ENCODE measurements at places on chromosomes 13 and 19.

- DNase-seq = no peak
Observed at GRCh38 chr13:113852536-113853517, 11.0 kb downstream of the GAS6 start.

DNA sequence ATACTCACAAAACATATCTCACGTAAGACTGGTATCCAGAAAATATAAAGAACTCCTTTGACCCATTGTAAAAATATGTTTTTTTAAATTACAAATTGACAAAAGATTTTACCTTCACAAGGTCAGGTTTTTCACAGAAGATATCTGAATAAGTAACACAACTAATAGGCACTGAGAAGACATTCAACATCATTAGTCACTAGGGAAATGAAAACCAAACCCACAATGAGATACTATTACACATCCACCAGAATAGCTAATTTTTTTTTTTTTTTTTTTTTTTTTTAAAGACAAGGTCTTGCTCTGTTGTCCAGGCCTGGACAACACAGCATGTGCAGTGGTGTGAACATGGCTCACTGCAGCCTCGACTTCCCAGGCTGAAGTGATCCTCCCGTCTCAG lies 157.5 kb downstream of the MIPEP start:
- DNase-seq = no peak

DNA sequence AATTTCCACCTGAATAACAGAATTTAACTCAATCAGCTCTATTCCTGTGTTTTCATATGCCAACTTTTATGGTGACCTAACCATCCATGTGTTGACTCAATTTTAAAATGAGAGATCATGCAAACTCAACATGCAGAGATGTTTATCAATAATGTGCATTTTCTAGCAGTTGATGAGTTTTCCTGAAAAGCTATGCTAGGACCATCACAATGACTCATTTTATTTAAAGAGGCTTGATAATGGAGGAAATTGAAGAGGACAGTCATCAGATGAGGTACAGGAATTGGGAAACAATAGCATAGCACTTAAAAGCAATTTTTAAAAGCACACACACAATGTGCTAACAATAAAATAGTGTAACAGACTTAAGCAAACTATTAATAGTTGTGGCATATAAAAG lies 127.1 kb downstream of the VWA8 start:
- DNase-seq = no peak

DNA sequence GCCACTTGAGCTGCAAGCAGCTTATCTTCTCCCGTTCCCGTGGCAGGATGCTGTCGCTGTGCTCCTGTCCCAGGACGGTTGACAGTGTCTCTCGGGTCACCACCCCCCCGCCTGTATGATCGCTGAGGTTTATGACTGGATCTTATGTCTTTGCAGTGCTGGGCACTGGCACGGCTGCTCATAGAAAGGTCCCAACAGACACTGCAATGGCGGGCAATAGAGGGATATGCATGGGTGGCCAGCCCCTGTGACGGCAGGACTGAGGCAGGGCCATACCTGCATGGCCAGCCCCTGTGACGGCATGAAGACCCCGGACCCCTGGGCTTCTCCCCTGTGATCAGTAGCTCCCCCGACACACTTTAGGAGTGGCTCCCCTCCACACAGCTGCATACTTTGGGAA lies 307.2 kb downstream of the TEX29 start:
- no peak for DNase-seq

GRCh38 chr19:18282021-18282787 lies 782 bp upstream of the JUND start:
- peak; percentile 86 for DNase-seq

- no peak for DNase-seq
Observed at GRCh38 chr19:53646144-53646543, 14.3 kb downstream of the DPRX start.

DNA sequence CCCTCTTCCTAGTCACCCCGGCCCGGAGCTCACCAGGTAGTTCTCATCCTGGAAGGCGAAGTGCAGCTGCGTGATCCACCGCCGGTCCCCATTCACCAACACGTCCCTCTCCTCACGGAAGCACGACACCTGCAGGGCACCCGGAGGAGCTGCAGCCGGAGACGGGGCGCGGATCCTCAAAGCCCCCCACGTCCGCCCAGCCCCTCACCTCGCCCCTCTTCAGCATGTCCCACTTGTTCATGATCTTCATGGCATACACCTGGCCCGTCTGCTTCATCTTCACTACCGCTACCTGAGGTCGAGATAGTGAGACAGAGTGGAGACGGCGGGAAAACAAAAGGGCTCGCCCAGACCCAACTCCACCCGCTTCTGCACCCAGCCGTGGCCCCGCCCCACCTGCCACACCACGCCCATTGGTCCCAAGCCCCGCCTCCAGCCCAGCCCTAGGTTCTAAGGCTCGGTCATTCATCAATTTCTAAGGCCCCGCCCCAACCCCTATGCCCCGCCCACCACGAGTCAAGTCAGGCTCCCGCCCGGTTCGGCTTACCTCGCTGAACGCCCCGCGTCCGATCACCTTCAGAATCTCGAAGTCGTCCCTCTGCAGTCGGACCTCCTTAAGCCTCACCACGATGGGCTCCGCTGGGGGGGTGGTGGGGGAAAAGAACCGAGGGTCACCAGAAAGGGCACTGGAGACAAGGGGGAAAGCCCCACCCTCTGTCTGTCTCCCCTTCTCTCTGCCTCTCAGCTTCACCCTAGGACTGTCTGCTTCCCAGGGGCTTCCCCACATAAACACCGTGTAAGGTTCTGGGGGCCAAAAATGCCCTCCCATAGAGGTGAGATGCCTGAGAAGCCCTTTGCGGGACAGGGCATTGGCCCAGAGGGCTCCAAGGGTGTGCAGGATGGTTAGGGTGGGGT lies 2.8 kb downstream of the DMPK start:
- DNase-seq = peak; percentile 84

DNA sequence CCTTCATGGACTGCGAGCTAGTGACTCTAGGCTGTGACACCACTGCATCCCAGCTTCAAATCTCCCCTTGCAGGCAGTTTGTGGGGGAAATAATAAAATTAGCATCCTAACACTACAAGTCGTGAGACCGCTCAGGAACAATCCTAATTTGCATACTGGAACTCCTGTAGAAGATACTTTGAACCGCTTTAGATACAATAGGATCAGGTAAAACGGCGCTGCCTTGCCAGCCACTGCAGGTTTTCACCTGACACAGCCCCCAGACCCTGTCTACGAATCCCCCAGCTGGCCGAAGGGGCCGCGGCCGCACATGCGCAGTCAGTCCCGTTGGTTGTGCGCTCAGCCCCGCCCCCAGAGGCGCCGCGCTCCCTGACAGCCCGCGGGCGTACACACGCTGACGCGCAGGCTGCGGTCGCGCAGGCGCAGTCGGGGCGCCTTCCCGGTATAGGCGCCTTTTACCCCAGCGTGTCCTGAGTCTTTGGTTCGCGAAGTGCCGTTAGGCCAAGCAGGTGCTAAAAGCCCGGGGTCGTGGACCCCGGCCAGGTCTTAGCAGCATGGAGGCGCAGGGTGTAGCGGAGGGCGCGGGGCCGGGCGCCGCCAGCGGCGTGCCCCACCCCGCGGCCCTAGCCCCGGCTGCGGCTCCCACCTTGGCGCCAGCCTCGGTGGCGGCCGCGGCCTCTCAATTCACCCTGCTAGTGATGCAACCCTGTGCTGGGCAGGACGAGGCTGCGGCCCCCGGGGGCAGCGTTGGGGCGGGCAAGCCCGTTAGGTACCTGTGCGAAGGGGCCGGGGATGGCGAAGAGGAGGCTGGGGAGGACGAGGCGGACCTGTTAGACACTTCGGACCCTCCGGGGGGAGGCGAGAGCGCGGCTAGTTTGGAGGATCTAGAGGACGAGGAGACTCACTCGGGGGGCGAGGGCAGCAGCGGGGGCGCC lies at the start of gene RFXAP:
TSS of gene RFXAP (plus strand) at position 419 of the 935 bp plus-strand sequence. CDS start at position 555, 136 bp downstream.
- DNase-seq = peak; percentile 89

DNA sequence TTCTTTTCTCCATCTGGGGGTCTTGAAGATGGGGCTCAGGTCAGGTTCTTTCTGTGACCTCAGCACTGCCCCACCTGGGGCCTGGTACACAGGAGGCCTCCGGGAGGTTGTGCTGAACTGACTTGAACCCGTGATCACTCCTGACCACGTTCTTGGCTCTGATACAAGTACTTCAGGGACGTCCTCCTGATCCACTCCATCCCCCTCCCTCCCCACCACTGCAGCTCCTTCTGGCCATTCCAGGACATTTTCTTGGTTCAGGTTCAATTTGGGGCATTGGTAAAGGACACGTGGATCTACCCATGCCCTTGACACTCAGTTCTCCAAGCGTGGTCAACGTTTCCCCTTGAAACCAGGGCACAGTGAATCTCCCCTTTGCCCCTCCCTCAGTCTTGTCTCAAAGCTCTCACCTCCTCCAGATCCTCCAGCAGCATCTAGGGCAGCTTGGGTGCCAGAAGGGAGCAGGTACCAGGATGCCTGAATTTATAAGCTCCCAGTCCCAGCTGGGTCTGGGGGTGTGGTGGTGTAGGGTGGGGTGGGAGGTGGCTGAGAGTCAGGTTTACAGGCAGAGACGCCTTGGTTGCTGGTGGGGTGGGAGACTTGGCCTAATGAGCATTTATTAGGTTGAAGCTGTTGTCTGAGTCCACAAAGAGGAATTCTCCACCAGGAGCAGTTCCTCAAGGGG lies at the start of gene KLK15:
TSS of gene KLK15 (minus strand) at position 458 of the 685 bp plus-strand sequence. CDS start 2,082 bp downstream, outside the sequence.
- DNase-seq = no peak

DNA sequence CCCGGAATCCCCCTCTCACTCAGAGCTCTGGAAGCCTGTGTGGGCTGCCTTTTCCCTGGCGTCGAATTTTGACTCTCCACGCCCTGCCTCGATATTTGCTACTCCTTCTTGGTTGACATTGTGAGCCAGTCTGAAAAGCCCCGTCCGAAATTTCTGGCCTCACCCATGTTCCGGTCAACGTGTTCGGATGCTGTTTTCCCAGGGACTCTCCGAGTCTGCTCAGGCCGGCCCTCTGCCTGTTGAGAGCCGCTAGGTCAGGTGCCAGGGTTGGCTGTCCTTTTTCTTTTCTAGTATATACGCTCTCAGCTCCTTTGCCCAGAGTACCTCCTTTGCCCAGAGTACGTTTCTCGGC lies 6.8 kb upstream of the DGKH start:
- peak; percentile 30 for DNase-seq

GRCh38 chr13:44212633-44213396 lies 160.8 kb upstream of the SERP2 start:
- no peak for DNase-seq

DNA sequence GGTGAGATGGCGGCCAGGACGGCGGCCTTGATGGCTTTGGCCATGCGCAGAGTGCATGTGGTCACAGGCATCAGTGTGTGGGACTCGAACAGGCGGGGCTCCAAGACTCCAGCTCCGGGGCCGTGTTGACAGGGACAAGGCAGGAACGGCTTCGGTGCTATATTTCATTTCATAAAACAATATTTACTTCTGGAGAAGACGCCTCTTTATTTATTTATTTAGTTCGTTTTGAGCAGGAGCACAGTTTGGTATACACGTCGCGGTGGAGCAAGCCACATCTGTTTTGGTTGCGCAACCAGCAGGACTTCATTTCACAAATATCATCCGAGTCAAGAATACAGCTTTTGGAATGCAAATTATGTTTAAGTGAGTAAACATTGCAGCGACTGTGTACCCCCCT lies 166.7 kb upstream of the TSHZ3 start:
- DNase-seq = no peak

DNA sequence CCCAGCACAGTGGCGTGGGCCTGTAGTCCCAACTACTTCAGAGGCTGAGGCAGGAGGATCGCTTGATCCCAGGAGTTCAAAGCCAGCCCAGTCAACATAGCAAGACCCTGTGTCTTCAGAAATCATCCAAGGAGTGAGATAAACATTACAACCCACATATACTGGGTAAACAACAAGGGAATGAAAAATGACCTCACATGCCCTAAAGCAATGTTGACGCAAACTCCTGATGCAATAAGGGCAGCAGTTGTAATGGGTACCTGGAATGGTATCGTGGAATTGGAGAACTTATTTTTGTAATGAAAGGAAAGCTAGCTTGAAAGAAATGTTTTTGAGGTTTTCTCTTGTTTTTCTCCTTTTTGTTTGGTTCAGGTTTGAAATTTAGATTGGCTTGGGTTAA lies 24.5 kb upstream of the LGALS16 start:
- DNase-seq = no peak

GRCh38 chr19:51207747-51208146 lies 17.1 kb upstream of the CD33 start:
- DNase-seq = no peak

DNA sequence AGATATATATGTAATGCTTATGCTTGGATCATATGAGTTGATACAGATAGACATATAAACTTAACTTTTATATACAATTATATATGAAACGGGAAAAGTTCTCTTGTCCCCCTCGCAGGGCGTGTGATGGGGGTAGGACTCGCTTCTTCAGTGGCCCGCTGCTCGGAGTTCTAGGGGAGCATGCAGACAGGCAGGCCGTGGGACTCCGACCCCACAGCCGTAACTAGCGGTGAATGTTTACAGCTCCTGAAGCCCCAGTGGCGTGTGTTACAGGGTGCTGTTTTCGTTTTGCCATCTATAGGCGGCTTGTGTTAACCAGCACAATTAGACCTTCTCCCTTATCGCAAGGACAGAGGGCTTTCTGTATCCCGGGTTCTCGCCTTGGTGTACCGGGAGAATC lies 1899.8 kb downstream of the PCDH9 start:
- no peak for DNase-seq

DNA sequence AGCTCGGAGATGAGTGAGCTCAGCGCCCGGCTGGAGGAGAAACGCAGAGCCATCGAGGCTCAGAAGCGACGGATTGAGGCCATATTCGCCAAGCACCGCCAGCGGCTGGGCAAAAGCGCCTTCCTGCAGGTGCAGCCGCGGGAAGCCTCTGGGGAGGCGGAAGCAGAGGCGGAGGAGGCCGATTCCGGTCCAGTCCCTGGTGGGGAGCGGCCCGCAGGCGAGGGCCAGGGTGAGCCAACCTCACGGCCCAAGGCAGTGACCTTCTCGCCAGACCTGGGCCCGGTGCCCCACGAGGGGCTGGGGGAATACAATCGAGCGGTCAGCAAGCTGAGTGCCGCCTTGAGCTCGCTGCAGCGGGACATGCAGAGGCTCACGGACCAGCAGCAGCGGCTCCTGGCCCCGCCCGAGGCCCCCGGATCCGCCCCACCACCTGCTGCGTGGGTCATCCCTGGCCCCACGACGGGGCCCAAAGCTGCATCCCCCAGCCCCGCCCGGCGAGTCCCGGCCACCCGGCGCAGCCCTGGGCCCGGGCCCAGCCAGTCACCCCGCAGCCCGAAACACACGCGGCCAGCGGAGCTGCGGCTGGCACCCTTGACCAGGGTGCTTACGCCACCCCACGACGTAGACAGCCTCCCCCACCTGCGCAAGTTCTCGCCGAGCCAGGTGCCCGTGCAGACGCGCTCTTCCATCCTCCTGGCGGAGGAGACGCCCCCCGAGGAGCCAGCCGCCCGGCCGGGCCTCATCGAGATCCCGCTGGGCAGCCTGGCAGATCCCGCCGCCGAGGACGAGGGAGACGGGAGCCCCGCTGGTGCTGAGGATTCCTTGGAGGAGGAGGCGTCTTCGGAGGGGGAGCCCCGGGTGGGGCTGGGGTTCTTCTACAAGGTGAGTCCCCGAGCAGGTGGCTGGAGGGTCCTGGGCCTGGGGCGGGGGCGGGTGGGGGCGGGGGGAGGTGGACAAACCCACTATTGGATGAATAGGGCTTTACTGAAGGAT lies 16.8 kb downstream of the XAB2 start:
- DNase-seq = no peak

- no peak for DNase-seq
Observed at GRCh38 chr13:47038188-47038587, 141.3 kb upstream of the HTR2A start.

- DNase-seq = peak; percentile 15
Observed at GRCh38 chr19:49567861-49568441, 12.4 kb downstream of the NOSIP start.
